ENCODE measurements at places on chromosomes 4 and X.

DNA sequence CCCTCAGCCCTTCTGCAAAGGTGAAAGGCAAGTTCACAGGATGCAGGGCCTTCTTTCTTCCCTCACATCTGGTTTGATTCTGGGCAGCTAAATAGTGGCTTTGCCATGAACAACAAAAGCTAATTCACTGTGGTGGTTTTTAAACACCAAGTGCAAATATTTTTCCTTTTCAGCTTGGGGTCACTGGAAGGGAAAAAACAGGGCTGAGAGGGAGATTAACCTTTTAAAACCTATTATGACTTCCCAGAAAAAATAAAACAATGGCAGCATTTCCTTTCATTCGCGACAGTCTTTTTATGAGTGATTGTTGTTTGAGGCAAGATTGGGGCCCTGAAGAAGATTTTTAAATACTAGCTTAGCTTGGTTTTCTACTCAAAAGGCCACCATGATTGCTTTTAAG, 103.7 kb upstream of the SCML1 start:
- no peak for DNase-seq

GRCh38 chr4:8238036-8238511, 31.5 kb upstream of the HTRA3 start:
- no peak for DNase-seq

- no peak for DNase-seq
These were observed 58.7 kb downstream of the RWDD4 start for GRCh38 chr4:183600189-183600685.

GRCh38 chr4:93617606-93618005, 210.9 kb upstream of the ATOH1 start:
- no peak for DNase-seq

DNA sequence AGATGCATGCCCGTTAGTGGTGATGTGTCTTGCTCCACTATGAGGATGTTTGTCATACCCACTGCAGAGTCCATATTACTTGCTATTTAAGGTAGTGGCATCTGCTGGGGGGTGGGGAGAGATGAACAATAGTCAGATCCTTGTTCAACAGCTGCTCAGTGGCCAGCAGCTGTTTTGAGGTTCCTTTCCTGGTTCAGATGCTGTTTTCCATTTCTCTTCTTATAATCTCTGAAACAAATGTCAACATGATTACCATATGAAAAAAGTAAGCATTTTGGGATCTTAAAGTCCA, 1567.9 kb upstream of the TENM3 start:
- DNase-seq: no peak

GRCh38 chr4:43373201-43373600, 480.7 kb downstream of the GRXCR1 start:
- DNase-seq: no peak

DNA sequence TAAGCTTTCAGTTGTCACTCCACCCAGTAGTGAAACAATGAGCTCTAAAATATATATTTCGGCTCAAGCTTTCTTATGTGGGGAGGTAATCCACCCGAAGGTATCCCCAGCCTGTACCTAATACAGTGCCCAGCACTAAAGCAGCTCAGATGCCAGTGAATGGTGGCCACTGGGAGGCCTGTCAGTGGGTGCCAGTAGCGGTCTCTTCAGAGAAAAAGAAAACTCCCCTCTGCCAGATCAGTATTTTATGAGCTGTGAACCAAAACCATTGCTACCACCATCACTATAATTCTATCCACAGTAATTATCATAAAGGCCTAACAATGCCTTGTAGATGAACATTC, 835 bp upstream of the NFKB1 start:
- no peak for DNase-seq

- DNase-seq: no peak
These were observed 22.2 kb downstream of the CYBB start for GRCh38 chrX:37802028-37802427.

DNA sequence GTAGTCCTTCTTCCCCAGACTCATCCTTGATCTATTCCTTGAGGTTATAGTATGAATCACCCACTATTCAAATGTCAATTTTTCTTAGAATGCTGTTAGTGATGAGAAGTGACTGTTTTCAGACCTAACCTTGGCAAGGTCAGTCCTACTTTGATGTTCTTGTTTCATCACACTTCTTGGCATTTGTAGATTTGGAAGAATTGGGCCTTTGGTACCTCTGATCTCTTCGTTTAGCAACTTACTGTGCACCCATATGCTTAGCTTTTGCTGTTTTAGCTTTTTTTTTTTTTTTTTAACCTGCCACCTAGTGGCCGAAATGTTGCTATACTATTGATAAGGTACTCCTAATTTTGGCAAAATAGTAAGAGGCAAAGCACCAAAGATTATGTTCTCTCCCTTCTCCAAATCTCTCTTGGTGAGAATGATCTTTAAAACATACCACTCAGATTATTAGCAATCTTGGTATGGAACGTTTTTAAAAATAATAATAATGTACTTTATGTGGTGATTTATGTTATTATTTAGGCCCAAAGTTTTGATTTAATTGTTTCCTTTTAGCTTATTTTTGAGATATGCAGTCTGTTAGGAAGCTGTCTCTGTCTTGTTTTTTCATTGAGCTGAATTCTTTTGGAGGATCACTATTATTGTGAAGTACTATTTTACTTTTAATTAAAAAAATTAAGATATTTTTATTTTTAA, 16.6 kb downstream of the DCK start:
- no peak for DNase-seq

- DNase-seq: no peak
These were observed 40.2 kb downstream of the HOPX start for GRCh38 chr4:56640621-56641493.

All from T-helper 1 cell (primary cell).